ENCODE measurements at places on chromosomes 4 and X. TPM values are rescaled to one million over a fixed set of nuclear protein-coding genes. Genes with fewer than 3 reads are reported as not detected.

The FRG2 gene
- polyA plus RNA-seq: not detected

GRCh38 chr4:152398060-152398459, 137.8 kb downstream of the FBXW7 start:
- no peak for DNase-seq

- DNase-seq: no peak
Observed at GRCh38 chr4:122652379-122652778, 31.5 kb upstream of the IL21 start.

GRCh38 chrX:13043138-13043537, 1.3 kb downstream of the FAM9C start:
- no peak for DNase-seq

The AP1AR gene
- 5.3 TPM for polyA plus RNA-seq

The ANXA10 gene
- polyA plus RNA-seq: not detected

Measured in H1 (cell line).